ENCODE measurements at places on chromosomes 11 and 22.

DNA sequence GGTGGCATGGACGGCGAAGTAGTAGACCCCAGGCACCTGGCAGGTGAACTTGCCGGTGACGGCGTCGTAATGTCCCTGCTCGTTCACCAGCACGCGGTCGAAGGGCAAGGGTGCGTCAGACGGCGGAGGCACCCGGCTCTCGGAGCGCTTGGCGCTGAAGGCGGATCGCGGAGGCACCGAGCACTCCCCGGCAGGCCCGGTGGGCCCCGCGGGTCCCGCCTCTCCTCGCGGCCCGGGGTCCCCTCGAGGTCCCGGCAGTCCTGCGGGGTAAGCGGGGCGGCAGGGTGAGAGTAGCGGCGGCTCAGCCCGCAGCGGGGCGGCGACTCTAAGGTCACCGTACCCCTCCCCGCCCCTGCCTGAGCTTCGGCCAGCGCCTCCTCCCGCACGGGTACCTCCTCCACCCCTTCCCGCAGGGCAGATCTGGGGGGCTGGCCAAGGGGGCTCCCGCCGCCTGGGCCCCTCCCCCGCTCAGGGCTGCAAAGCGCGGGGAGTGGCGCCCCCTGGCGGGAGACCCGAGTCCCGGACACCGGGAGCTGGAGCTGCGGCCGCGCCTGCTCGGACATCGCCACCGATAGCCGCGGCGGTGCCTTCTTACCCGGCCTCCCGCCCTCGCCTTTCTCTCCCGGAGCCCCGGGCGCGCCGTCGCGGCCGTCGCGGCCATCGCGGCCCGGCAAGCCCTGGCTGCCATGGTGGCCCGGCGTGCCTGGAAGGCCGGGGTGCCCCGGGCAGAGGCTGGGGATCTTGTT lies 921 bp downstream of the C1QTNF5 start:
- no peak for DNase-seq

- DNase-seq, result no peak
Observed at GRCh38 chr11:117392001-117392690, 64.5 kb downstream of the CEP164 start.

- DNase-seq, result no peak
Observed at GRCh38 chr11:55707029-55707428, 45.0 kb downstream of the OR4C6 start.

DNA sequence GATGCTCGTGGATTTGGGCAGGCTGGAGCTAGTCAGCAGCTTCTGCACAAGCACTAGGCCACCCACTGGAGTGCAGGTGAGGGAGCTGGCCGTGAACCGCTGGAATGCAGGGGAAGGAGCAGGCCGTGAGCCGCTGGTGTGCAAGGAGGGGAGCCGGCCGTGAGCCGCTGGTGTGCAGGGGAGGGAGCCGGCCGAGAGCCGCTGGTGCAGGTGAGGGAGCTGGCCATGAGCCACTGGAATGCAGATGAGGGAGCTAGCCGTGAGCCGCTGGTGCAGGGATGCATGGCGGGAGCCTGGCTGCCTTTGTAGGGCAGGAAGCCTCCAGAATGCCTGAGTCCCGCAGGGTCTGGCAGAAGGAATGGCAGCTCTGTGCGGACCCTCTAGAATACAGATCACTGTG lies 4220.0 kb upstream of the OR11H1 start:
- no peak for DNase-seq

GRCh38 chr11:15764326-15764725 lies 592.0 kb downstream of the SOX6 start:
- no peak for DNase-seq

DNA sequence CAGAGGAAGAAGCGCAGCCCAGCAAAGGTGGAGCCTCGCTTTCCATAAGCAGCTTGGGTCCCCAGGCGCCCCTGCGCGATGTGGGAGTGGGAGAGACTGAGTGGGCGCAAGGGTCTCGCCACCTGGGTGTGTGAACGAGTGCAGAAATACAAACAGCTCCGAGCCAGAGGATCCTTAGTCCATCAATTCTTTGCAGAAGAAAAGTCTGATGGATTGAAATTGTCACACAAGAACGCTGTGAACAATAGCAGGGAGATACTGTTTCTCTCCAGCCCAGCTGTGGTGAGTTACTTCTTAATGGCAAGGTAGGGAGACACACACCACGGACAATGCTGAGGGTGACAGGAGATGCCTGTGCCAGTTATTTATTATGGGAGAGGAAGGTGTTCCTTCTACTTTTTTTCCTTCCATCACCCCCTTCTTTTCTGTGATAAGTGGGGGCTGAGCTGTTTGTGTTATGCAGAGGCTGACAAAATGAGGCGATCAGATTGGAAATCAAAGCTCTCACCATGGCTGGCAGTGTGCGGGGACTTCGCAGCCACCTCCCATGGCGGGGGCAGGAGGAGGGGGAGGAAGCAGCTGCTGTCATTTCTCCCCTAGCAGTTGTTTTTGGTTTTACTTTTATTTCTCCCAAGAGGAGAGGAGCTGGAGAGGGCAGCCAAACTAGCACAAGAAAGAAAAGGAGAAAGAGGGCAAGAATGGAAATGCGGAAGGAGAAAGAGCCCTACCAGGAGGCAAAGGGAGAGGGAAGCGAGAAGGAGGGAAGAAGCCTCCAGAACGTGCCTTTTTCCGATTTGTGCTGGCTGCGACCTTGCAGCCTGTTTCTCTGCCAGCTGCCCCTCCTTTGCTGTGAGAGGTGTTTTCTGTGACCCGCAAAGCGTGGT lies 755.8 kb downstream of the NTM start:
- DNase-seq, result no peak

GRCh38 chr11:2685566-2686359 lies 14.0 kb downstream of the KCNQ1OT1 start:
- DNase-seq, result no peak

DNA sequence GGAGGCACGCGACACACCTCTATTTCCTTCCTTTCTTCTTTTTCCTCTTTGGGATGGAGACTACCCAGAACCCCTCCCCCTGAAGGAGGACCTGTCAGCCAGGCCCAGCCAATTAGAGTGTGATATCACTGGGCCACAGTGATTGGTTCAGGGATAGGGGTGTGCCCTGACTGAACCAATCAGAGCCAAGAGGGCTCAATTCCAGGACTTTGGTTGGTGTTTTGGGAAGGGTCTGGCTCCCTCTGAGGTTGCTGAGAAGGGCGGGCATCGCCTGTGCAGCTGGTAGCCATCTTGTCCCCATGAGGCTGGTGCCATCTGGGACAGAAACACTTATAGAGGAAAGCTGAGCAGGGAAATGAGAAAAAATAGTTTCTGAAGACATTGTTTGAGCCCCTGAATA lies 71.4 kb downstream of the CHST1 start:
- DNase-seq, result no peak

- DNase-seq, result no peak
Observed at GRCh38 chr11:120401506-120401905, 65.3 kb downstream of the ARHGEF12 start.
